ENCODE measurements at places on chromosomes 12 and 14.

DNA sequence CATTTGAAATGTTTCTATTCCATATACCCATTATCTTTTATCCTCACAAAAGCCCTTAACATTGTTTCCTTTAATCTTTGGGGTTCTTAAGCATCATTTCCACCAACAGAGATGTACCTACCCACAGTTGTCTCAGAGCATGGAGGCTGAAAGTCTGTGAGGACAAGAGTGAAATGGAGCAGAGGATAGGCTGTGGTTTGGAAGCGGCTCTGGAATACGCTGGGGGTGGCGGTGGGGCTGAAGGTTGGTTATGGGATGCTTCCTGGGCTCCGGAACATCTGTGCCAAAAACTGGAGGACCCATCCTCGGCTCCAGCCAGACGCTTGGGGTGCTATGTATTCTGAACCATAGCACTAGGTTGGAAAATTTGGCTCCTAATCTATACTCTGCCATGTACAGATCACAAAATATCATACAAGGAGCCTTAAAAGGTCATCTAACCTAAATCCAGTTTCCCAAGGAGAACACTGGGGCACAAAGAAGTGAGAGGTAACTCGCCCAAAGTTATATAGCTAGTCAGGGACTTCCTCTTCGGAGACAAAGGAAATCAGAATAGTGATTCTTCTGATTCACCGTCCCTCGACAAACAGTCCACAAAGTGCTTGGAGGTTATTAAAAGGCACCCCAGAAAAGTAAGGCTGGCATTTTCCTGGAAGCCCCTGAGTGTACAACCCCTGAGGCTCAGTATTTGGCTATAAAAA is 2.5 kb downstream of the PPP1R3E start:
- DNase-seq, result no peak

- no peak for DNase-seq
Measured at GRCh38 chr14:34336501-34336900, 125.5 kb downstream of the SPTSSA start.

DNA sequence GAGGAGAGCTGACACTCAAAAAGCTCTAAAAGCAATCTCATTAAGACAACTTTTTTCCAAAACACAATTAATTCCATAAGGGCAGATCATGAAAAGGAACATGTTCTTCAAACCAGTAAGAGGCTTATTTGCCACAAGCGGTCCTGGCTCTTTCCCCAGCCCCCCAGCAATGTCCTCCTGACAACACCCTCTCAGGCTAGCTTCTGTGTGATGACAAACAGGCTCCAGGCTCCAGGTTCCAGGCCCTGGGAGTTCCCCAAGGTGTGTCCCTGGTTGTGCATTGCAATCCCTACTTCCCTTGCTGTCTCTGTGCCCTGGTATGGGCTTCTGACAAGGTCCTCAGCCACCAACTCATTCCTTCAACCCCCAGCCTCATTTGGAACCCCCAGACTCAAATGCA is 8.9 kb downstream of the HVCN1 start:
- no peak for DNase-seq

- DNase-seq, result no peak
Measured at GRCh38 chr12:122474324-122474716, 26.4 kb downstream of the ZCCHC8 start.

GRCh38 chr12:111868676-111869588 is 26.9 kb downstream of the MAPKAPK5 start:
- no peak for DNase-seq

DNA sequence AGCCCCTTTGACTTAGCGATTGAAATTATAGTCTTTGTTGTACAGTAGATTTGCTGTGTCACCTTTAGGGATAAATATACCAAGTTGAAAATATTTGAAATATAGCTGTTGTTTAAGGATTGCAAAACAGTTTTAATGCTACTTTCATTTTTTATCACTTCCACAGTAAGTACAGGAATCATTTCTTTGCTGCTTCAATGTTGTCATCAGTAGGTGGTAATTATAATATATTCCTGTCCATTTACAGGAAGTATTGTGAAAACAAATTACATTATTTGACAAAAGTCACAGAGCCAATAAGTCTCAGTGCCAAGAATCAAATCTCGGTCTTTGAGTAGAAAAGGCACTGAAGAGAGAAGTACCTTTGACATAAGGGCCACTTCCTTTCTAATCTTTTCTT is 342.6 kb upstream of the RGS6 start:
- DNase-seq, result no peak

GRCh38 chr12:26465419-26466097 is 270.2 kb downstream of the SSPN start:
- DNase-seq, result no peak

DNA sequence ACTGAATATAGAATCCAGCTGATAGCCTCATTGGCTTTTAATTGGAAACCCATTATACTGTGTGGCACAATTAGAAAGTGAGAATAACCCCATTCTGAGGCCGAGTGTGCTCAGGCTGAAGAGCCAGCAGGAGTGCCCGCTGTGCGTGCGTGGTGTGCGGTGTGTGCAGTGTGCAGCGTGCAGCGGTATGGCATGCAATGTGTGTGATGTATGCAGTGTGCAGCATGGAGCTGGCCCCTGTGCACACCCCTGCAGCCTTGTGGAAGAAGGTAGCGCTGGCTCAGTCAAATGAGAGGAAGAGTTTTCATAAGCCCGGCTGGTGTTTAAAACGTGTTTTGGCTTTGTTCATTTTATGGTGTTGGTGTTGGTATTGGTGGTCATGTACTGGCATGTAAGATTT is 22.9 kb downstream of the CKB start:
- DNase-seq, result no peak

DNA sequence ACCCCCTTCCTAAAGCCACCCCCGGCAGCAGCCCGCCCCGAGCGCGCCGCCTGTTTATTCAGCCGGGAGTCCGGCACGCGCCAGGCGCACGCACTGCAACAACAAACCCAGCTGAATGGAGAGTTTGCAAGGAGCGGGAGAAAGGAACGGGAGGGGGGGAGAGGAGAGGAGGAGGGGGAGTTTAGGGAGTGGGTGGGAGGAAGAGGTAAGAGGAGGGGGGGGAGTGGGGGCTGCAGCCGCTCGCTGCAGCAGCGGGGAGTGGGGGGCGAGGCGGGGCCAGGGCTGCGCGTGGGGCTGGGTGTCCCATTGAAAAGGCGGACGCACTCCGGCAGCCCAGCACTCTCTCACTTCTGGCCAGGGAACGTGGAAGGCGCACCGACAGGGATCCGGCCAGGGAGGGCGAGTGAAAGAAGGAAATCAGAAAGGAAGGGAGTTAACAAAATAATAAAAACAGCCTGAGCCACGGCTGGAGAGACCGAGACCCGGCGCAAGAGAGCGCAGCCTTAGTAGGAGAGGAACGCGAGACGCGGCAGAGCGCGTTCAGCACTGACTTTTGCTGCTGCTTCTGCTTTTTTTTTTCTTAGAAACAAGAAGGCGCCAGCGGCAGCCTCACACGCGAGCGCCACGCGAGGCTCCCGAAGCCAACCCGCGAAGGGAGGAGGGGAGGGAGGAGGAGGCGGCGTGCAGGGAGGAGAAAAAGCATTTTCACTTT is at the start of gene ASCL1:
ASCL1 (plus strand) TSS at position 336 of the 712 bp plus-strand sequence. CDS start 571 bp downstream, outside the sequence.
- DNase-seq, result no peak

- DNase-seq, result no peak
Measured at GRCh38 chr14:94681300-94682060, 69.3 kb downstream of the SERPINA3 start.

DNA sequence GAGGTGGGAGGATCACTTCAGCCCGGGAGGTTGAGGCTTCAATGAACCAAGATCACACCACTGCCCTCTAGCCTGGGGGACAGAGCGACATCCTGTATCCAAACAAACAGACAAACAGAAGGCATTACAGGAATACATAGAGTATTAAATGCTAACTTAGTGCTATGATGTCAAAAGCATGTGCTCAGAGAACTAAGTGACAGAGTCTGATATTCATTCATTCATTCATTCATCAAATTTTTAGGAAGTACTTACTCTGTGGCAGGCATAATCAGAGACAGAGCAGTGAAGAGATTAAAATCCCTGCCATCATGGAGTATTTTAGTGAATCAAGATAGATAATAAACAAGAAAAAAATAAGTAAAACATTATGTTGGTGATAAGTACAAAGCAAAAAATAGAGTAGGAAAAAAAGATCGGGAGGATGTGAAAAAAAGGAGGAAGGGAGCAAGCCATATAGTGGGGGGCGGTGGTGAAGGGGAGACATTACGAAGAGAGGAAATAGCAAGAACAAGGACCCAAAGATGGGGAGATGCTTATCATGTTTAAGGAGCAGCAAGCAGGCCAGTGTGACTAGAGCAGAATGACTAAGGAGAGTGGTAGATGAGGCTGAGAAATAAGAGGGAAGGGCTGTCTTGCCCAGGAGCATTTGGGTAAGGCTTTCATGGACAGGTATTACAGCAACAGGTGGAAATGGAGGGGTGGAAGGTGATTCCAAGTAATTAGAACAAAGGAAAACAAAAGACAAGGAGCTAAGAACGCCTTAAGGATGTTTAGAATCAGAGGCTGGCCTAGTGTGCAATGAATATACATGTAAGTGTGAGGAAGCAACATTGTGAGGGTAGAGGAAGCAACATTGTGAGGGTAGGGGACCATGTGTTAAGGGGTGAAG is 2.8 kb downstream of the MAP4K5 start:
- DNase-seq, result no peak

DNA sequence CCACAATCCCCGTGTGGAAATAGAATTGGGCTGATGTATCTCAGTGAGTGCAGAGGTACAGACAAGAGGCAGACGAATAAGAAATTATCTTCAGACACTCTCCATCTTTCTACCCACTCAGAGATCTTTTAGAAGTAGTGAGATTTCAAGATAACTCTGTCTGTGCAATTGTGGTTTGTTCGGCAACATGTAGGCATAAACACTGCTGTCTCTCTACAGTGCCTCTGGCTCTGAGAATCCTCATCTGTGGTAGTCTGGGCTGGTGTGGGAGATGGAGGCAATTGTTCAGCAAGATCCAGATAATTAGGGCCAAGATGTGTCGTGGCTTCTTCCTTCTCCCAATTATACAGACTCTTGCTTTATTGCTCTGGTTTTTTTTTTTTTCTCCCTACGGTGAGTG is 3.1 kb downstream of the HOXC13 start:
- no peak for DNase-seq

DNA sequence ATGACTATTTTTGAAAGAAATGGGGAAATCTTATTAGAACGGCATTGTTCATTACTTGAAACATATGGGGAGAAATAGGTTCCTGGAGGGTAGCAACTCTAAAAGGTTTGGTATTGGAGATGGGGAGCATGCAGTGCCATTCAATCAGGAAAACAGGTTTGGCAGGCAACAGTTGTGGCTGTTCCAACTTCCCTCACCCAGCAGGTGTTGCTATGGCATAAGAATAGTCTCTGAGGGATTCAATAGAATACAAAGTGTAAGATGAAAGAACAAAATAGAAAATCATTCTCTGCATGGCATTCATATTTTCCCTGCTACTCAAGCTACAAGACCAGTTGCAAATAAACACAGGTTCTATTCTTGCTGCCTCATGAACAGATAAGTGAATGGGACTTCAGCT is 393.3 kb upstream of the RPL10L start:
- DNase-seq, result no peak

GRCh38 chr12:116879509-116880212 is 1.6 kb downstream of the HRK start:
- DNase-seq, result no peak

- no peak for DNase-seq
Measured at GRCh38 chr14:62914025-62914424, 131.2 kb downstream of the KCNH5 start.

GRCh38 chr12:88924162-88924561 is 343.9 kb upstream of the KITLG start:
- DNase-seq, result no peak

- DNase-seq, result no peak
Measured at GRCh38 chr14:102696856-102697495, 80.3 kb upstream of the TRAF3 start.

- no peak for DNase-seq
Measured at GRCh38 chr12:120132863-120133385, 16.4 kb upstream of the RAB35 start.

- DNase-seq, result no peak
Measured at GRCh38 chr14:103279142-103280025, 54.7 kb upstream of the EIF5 start.

DNA sequence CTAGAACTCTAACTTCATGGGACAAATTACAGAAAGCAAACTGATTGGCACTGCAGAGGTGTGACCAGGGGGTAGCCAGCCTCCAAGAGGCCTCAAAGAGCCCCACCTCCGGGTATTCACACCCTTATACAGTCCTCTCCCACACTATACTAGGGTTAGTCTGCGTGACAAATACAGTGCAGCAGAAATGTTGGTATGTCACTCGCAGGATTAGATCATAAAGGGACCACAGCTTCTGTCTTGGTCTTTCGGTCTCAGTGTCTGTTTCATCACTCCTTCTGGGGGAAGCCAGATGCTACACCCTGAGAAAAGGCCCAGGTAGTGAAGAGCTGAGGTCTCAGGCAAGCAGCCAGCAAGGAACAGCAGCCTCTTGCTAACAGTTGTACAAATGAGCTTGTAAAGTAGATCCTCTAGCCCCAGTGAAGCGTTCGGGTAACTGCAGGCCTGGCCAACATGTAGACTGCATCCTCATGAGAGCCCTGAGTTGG is 68.9 kb upstream of the SAV1 start:
- no peak for DNase-seq

DNA sequence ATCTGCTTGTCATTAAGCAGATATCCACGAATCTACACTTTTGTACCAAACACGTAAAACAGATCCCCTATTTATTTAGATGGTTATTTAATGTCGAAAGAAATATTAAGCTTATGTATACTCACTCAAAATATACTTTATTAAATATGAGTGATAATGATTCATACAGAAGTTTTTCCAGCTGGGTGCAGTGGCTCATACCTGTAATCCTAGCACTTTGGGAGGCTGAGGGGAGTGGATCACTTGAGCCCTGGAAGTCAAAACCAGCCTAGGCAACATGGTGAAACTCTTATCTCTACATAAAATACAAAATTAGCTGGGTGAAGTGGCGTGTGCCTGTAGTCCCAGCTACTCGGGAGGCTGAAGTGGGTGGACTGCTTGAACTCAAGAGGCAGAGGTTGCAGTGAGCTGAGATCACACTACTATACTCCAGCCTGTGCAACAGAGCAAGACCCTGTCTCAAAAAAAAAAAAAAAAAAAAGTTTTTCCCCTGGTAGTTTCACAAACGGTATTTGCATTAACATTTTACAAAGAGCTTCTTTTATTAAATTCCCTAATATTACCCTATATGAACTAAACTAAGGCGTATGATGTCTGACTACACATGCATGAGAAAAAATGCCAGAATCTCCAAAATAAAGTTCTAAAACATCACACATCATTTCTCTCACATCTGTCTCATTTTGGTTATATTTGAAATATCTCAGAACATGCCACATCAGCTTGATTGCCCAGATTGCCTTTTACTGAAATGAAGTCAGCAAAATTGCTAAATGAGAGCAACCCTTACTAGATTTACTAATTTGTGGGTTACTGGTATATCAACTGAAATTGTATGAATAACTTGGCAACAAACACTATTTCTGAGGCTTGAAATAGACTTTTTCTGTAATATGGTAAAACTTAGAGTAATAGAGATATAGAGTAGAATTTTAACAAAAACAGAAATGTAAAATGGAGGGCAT is 74.9 kb downstream of the PAWR start:
- no peak for DNase-seq

DNA sequence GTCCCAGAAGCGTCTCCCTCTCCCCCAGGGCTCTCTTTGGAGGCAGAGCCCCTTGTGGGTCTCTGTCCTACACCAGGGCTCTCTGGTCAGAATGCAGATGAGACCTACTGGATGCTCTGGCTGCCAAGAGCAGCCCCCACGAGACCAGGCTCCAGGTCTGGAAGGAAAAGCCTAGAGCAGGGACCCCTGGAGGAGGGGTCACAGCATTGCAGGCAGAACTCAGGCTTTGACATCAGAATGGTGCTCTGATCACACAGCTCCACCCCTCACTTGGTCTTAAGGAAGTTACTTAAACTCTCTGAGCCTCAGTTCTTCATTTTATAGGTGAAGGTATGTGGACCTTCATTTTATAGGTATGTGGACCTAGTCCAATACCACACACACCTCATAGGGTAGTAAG is 83.1 kb downstream of the ARL6IP4 start:
- no peak for DNase-seq
